ENCODE measurements at places on chromosomes 3 and 15. TPM values are rescaled to one million over a fixed set of nuclear protein-coding genes. Genes with fewer than 3 reads are reported as not detected.

Gene ZNF445
- 21.1 TPM for total RNA-seq

DNA sequence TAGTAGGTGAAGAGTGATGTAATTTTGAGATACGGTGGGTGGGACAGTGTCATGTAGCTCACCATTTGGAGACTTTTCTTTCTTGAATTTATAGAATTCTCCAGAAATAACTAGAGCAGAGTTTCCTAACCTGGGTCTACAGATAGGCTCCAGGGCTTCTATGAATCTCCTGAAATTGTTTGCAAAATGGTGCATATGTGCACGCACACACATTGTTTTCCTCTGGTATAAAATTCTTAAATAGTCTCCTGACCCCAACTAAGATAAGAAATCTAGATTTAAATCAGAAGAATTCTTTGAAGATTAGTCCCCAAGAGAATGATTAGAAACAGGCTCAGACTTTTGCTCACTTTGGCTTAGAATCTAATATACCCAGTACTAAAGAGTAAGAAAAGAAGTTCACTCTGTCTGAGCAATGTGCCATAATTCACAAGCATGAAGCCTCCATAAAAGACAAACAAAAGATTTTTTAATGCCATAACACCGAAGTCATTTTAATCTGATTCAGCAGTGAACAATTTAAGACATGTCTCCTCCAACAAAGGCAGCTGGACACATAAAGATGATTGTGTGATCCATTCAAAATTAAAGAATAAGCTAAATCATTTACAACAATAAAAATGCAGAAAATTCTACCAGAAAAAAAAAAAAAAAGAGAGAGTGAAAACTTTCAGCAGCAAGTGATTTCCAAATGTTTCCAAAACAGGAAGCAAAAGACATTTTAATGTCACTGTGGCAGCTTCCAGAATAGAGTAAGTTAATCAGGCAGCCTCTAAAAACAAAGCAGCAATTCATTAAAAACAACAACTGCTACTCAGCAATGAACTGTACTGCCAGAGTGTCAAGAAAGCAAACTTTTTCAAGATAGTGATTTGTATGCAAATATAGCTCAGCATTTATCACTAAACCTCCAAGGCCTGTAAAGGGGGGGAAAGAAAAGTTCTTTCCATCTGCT, 975.5 kb upstream of the CFAP20DC start:
- DNase-seq = no peak

- no peak for DNase-seq
Measured at GRCh38 chr3:60549863-60550262, 701.4 kb downstream of the FHIT start.

DNA sequence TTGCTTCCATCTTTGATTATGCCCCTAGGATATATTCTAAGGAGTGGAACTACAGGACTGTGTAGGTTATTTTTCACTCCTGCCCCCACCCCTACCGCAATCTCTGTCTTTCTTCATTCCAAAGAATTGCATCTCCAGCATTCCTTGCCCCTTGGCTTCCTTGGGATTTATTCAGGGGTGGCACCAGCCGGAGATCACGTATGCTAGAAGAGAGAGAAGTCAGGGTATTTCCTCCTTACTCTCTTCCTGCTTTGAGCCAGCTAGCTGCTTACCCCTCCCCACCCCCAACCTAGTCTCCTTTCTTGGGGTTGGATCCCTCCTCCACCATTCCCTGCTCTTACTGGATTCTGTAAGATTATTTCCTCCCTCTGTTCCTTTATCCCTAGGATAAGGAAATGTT, 35.0 kb upstream of the DENND4A start:
- no peak for DNase-seq

- no peak for DNase-seq
Measured at GRCh38 chr3:114622001-114622400, 328.2 kb downstream of the TIGIT start.

Data from lower lobe of right lung (tissue), 2 donors.